ENCODE measurements at places on chromosomes 1 and 21.

DNA sequence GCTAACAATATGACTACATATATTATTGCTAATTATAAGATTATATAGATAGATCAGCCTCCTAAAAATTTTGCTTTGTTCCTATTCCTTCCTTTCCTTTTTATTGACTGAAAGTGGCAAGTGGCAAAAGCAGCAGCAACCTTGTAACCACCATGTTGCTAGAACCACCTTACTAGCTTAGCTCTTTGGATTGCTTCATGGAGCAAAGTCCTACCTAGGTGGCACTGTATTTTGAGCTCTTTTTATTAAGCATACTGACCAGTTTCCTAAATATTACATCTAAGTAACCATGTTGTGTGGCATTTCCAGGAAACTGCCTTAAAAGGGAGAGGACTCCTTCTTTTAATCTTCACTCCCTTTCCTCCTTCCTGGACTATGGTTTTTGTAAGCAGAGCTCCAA is 90.8 kb downstream of the UCHL5 start:
- DNase-seq, result no peak

DNA sequence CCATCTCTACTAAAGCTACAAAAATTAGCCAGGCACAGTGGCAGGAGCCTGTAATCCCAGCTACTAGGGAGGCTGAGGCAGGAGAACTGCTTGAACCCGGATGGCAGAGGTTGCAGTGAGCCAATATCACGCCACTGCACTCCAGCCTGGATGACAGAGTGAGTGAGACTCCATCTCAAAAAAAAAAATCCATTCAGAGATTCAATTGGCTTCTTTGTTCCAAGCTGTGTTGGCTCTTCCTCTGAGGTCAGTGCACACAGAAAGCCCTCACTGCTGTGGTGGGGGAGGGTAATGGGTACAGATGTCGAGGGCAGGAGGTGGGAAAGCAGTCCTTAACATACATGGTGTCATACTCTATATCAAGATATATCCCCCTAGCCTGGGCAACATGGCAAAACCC is 14.7 kb downstream of the TIE1 start:
- DNase-seq, result no peak

DNA sequence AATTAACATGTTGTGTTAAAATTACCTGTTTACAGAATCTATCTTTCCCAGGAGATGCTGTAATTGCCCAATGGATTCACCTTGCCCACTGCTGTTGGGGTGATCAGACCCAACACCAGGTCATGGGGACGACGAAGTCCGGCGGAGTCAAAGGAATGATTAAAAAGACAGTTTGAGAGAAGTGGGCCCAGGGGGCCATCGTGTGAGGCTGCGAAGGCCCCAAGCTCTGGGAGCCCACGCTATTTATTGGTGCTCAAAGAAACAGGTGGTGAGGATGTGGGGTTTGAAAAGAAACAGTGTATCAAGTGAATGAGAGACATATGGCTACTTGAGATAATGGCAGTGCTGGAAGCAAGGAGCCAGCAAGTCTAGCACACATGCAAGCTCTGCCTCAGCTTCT is 16.3 kb upstream of the L1TD1 start:
- no peak for DNase-seq

- no peak for DNase-seq
Measured at GRCh38 chr1:96418969-96419368, 302.6 kb upstream of the PTBP2 start.

- DNase-seq, result no peak
Measured at GRCh38 chr1:152770411-152770810, 4.5 kb upstream of the LCE1F start.

DNA sequence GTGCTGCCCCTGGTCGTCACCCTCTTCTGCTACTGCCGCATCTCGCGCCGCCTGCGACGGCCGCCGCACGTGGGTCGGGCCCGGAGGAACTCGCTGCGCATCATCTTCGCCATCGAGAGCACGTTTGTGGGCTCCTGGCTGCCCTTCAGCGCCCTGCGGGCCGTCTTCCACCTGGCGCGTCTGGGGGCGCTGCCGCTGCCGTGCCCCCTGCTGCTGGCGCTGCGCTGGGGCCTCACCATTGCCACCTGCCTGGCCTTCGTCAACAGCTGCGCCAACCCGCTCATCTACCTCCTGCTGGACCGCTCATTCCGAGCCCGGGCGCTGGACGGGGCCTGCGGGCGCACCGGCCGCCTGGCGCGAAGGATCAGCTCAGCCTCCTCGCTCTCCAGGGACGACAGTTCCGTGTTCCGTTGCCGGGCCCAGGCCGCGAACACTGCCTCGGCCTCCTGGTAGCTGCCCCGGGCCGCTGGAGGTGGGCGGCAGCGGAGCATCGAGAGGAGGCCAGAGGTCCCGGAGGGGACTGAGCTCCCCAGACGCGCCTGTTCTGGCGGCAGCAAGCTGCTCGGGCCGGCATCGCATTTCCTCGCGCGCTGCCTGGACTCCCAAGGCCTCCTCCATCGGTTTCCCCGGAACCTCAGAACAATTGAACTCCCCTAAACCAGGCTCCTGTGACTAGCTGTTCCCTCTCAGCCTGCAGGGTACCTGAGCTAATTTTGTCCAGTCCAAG is 1.1 kb downstream of the GPR25 start:
- no peak for DNase-seq

DNA sequence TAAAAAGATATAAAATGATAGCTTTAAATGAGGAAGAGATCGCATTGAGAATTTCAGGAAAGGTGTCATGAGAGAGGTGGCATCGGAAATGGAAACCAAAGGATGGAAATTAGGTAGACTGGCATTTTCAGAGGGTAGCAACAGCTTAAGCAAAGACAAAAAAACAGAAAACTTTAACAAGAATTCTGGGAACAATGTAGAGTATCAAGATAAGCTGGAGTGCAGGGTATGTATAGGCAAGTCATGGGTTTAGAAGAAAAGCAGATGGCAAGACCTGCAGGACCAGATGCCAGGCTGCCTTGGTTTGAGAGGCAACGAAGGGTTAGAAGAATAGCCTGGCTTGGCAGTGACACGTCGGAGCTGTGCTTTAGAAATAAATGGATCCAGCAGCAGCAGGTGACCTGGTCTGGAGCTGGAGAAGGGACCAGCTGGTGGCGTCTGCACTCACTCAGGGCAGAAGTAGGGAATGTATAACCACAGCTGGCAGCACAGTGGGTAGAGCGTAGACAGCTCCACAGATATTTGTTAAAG is 149.4 kb upstream of the TIAM1 start:
- no peak for DNase-seq

GRCh38 chr21:32641710-32642698 is 29.8 kb upstream of the CFAP298 start:
- no peak for DNase-seq

DNA sequence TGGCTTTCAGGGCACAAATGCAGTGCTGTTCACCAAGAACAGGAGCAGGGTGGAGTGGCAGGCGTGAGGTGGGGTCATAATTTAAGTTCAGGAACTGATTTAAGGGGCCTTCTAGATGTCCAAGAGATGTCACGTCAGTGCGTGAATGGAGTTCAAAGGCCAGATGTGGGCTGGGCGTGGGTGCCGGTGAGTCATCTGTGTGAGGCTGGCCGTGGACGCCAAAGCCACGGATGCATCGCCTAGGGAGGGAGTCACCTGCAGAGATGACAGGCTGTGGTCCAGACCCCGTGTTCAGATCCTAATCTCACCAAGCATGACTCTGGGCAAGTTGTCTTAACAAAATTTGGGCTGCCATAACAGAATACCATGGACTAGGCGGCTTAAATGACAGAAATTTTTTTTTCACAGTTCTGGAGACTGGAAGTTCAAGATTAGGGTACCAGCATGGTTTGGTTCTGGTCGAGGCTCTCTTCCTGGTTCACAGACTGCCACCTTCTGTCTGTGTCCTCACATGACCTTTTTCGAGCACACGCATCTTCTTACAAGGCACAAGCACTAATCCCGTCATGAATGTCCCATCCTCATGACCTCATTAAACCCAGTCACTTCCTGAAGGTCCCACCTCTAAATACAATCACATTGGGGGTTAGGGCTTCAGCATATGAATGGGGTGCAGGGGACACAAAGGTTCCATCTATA is 109.6 kb downstream of the PRDM2 start:
- peak; percentile 15 for DNase-seq
